ENCODE measurements at places on chromosomes 6 and 20.

- DNase-seq, result no peak
Observed at GRCh38 chr6:133160536-133160935, 80.6 kb upstream of the EYA4 start.

GRCh38 chr6:87968435-87969278 is 79.0 kb upstream of the SPACA1 start:
- peak; percentile 8 for DNase-seq

DNA sequence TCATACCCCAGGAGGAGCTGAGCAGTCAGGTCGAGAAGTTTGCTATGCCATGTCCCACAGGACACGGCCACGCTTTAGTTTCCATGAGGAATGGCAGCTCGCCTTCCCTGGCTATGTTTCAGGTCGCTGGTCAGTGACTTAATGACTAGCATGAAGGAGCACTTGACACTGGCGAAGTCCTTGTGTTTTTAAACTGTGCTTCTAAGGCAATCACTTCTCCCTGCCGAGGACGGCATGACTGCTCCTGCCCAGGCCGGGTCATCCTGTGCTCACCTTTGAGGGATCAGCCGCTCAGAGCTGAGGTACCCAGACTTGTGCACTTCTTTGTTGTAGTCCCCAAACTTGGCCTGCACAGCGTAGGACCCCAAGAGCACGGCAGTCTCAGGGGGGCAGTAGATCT is 34.1 kb downstream of the EZR start:
- no peak for DNase-seq

GRCh38 chr6:129179283-129179682 is 296.3 kb downstream of the LAMA2 start:
- DNase-seq, result no peak

DNA sequence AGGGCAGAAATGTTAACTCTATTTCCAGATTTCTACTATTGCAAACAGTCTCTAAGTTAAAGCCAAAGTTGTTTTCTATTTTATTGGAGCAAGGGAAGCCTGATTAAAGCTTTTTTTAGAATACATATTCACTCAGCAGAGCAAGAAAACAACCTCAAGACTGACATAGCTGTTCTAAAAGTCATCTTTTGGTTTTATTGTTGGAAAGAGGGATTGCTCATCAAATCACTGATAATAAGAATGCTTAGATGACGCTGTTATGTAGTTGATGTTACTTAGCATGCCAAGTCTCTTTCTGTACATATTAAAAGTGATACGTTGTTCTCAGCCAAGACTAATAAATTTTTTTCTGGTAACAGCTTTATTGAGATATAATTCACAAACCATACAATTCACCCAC is 172.6 kb upstream of the LAMA2 start:
- DNase-seq, result no peak

DNA sequence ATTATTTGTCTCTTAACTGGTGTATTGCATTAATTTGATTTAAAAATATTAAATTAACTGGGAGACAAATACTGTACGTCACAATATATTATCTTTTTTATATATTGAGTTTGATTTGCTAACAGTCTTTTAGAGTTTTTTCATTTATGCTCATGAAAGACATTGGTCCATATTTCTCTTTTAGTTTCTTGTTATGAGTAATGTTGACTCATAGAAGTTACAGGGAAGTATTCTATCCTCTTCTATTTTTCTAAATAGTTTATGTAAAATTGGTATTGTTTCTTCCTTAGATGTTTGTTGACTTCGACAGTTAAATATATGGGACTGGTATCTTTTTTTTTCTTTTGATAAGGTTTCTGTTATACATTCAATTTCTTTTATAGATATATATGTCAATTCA is 1115.6 kb upstream of the CITED2 start:
- DNase-seq, result no peak

GRCh38 chr20:37389241-37389747 is 43.4 kb downstream of the SRC start:
- no peak for DNase-seq

GRCh38 chr6:20946022-20946421 is 411.8 kb downstream of the CDKAL1 start:
- DNase-seq, result no peak

- no peak for DNase-seq
Observed at GRCh38 chr6:170227996-170228945, 62.6 kb downstream of the DLL1 start.

DNA sequence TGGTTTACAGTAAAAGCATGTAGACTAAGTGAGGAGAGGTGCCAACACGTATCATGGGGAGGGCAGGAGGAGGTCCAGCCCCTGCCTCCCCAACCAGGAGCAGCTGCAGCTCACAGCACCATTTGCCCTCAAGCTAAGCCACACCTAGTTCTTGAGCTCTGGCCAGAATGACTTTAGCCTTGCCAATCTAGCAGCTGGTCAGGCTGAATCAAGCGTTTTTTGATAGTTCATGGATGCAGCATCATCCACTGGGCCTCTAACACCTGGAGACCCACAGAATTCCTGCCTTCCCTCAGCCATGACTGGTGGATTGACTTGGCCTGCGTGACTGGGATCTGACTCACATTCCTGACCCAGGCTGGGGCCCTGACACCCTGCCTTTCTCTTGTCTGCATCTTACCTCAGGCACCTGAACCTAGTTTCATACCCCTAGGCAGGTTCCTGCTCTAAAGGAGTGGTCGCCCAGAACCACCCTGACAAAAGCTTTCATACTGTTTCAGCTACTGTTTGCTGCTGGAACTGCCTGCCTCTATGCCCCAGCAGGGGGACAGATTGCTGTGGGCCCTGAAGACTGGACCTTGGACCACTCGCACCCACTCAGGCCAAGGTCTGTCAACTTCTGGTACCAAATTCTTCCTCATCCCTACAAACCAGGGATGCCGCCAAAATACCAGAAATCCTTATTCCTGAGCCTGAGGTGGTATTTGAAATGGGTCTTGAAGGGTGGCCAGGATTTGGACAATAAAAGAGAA is 122.3 kb downstream of the QRSL1 start:
- DNase-seq, result no peak

DNA sequence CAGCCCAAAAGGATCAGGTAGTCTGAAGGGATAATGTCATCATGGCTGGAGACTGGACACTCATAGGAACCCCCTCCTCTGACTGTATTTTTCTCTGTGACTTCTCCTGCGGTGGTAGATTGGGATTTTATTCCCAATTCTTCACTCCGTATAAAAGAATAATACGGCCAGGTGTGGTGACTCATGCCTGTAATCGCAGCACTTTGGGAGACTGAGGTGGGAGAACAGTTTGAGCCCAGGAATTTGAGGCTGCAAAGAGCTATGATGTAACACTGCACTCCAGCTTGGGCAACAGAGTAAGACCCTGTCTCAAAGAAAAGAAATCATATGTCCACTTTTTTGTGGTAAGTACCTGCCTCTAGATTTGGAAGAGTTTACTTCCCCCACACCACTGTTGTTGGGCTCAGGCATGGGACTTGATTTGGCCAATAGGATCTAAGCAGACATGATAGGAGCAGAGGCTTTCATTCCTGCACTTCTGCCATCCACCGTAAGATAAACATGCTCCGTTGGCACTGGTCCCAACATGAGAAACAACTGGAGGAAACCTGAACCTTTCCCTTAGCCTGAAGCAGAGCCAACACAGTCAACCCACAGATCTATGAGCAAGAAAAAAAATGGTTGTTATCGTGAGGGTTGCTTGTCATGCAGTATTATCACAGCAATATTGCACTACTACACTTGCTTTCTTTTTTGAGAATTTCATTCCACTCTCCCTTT is 82.0 kb downstream of the JPH2 start:
- DNase-seq, result no peak

GRCh38 chr6:47242483-47243386 is 67.0 kb downstream of the TNFRSF21 start:
- DNase-seq, result no peak

- DNase-seq, result no peak
Observed at GRCh38 chr6:131762984-131763383, 44.8 kb upstream of the ENPP1 start.

GRCh38 chr6:159978291-159979135 is 9.6 kb downstream of the IGF2R start:
- no peak for DNase-seq

- no peak for DNase-seq
Observed at GRCh38 chr6:73747289-73747688, 51.3 kb downstream of the CD109 start.

GRCh38 chr20:41480054-41480770 is 113.6 kb upstream of the EMILIN3 start:
- no peak for DNase-seq

DNA sequence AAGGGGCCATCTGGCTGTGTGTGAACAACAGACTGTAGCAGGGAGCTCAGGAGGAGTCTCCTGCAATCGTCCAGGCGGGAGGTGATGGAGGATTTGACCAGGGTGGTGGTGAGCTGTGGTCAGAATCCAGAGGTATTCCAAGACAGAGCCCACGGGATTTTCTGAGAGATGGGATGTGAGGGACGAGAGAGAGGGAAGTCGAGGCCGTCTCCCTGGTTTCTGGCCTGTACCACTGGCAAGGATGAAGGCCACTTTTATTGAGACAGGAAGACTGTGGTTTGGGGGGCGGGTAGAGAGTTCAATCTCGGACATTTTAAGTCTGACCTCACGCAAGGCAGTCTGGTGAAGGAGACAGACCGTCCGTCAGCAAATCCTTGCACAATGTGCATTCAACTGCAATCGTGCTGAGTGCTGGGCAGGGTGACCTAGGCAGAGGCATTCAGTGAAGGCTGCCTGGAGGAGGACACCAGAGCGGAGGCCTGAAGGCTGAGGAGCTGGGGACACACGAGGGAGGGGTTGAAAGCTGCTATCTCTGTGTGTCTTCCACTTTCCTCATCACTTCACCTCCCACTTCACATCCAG is 53.9 kb downstream of the PREX1 start:
- no peak for DNase-seq

GRCh38 chr6:26552640-26553188 is 14.5 kb downstream of the HMGN4 start:
- no peak for DNase-seq

- DNase-seq, result no peak
Observed at GRCh38 chr6:146212781-146213180, 183.9 kb downstream of the GRM1 start.

DNA sequence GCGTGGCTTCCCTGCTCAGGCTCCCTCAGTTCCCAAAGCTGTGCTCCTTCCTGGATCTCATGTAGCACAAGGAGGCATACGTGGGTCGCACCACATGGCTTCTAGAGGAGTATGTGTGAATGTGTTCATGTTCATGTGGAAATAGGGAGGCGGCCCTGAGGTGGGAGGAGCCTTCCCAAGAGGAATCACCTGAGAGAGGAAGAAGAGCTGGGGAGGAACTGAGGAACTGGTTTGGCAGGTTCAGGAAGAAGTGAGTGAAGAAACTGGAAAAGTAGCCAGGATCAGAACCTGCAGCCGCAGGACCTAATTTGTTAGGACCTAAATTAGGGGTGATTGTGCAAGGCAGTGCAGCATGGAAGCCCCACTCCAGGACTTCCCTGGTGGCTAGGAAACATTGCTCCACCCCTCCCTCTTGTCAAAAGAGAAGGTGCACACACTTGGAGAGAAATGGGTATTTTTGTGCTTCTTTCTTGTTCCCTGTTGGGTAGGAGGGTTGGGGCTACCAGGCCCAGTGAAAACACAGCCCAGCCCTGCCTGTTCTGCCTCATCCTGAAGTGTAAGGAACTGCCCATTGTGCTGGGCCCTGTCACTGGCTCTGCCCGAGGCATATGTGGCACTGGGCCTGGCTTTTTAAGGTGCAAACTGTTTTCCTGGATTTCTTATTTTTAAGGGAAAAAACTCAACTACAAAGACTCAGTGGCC is 20.7 kb downstream of the SYNJ2 start:
- DNase-seq, result no peak

DNA sequence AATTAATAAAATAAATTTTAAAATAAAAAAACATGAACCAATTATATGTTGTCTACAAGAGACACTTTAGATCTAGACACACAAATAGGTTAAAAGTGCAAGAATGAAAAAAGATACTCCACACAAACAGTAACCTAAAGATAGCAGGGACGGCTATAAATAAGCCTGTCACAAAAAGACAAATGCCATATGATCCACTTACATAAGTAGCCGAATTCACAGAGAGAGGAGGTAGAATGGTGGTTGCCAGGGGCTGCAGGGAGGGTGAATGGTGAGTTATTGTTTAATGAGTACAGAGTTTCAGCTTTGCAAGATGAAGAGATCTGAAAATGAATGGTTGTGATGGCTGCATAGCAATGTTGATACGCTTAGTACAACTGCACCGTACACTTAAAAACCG is 32.7 kb downstream of the KATNA1 start:
- DNase-seq, result no peak

DNA sequence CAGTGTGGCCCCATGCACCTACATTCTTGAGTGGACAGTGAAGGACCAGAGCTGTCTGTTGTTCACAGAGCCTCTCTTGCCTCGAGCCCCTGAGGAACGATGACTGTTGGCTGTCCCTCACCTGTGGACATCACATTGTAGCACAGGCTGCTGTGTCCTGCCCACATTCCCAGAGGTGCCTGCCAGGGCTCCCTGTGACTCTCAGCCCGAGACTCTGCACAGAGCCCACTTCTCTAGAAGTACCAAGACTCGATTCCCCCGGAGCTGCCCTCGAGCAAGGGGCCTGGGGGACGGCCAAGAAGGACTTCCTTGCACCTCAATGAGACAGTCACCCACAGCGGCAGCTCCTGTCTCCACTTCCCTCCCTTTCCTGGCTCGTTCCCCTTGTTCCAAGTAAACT is 28.6 kb upstream of the DLGAP4 start:
- no peak for DNase-seq

DNA sequence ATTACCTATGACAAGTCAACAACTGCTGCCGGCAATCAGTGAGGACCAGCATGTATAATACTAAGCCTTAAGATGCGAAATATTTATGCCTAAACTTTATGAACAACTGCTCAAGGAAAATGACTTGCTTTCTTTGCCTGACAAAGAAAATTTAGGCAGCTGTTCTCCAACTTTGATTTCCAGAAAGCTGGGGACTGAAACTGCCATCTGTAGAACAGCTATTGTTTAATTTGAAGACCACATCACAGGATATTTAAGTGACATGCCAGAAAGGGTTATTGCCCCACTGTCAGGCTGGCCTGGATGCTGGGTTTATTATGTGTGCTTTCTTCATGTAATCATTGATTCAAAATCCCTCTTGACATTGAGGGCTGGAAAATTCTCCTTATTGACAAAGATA is 153.9 kb upstream of the ENPP5 start:
- no peak for DNase-seq

DNA sequence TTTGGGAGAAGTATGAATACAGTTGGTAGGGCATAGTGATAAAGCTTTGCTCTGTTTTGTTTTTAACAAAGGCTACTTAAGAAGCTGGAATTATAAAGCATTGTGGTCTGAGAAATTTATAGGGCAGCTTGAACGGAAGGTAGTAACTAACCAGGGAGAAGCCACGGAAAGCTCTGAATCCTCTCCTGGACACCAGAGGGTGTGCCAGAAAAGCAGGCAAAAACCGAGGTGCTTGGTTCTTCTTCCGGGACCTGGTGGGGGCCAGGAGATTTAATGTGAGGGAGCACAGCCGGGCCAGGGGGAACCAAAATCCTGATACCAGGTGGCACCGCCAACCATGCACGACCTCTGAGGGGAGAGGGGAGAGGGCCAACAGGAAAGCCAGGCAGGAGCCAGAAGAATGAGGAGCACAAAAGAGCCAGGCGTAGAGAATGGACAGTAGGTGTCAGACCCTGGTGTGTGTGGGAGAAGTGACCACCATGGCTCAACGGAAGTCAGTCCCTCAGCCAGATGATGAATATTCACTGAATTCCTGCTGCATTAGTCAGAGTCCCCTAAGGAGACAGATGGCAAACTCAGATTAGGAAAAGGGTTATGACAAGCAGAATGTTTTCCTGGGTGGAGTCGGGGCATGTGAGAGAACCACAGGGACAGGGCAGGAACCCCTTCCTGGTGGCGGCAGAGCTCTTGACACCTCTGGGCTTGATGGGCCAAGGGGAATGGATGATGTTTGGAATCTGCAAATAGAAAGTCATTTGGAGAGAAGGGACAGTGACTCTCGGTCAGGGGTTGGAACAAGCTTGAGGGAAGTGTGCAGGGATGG is 262.3 kb downstream of the ZNF217 start:
- DNase-seq, result no peak
